ENCODE measurements at places on chromosomes 3 and 15. TPM values are rescaled to one million over a fixed set of nuclear protein-coding genes. Genes with fewer than 3 reads are reported as not detected.

POLQ gene
- total RNA-seq: 7.5 TPM

SCAANT1 gene
- not detected for total RNA-seq

ATP13A4 gene
- total RNA-seq: not detected

IL16 gene
- total RNA-seq: not detected

DET1 gene
- 6.2 TPM for total RNA-seq

ABHD17C gene
- 48.8 TPM for total RNA-seq
